ENCODE measurements at places on chromosomes 5 and 9. TPM values are rescaled to one million over a fixed set of nuclear protein-coding genes. Genes with fewer than 3 reads are reported as not detected.

PCDHGA11 gene
- polyA plus RNA-seq, result 0.75 TPM

CEMIP2 gene
- polyA plus RNA-seq, result 14.7 TPM

DMRT3 gene
- not detected for polyA plus RNA-seq

PCDHB6 gene
- 0.02 TPM for polyA plus RNA-seq

NIPAL4 gene
- 8.6 TPM for polyA plus RNA-seq

MPDZ gene
- polyA plus RNA-seq, result 3.7 TPM

GRCh38 chr9:98429613-98430012, 174.2 kb upstream of the TBC1D2 start:
- no peak for DNase-seq

DNA sequence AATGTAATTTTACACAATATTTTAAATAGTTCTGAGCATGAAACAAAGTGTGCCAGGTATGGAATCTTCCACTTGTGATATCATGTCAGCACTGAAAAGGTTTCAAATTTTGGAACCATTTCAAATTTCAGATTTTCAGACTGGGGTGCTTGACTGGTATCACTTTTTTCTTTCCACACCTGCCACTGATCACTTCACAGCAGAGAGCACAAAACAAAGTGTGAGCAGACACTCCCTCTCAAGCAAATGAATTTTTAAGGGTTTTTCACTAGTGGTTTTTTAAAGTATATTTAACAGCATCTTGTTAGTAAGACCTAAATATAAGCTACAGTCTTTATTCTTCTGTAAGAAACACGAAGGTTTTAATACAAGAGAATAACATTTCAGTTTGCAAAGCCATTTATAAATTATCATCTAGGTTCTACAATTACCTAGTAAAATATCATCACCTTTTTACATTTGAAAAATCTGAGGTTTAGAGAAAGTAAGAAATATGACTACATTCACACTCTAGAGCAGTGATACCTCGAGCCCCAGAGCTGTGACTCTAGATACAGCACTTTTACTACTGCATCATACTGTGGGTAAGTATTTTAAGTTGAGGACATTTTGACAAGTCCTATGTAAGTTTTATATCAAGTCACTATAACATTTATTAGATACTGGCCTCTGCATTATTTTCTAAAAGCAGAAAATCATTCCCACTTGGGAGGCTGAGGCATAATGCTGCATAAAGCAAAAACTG, 14.6 kb downstream of the GOLPH3 start:
- DNase-seq, result no peak

DNA sequence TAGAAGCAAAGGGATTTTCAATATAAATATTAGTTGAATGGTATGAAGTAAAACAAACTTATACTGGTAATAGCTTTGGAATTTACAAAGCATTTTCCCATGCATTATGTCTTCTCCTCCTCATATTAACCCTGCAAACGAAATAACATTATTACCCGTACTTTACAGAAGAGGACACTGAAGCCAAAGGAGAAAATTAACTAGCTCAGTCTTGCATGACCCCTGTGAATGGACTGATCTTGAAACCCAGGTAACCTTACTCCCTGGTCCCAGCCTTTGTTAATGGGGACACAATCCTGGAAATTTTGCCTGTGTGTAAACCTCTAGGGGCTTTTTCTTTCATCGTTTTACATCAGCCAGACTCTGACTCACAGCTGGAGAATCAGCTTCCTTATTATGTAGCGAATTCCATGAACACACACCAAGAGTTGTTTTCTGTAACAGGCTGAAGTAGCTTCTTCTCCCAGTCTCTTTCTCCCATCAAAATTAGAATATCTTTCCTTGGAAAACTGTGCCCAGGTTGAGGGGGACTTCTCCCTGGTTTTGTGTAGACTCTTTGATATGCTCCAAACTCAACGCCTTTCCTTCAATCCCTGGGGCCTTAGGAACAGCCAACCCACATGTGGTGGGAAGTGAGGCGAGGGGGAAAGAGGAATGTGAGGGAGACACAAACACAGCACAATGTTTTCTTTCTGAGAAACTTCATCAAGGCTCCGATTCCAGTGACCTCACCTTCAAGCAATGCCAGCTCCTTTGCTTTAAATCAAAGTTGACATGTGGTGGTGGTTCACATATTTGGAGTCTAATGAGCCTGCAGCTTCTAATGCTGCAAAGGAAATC, 480.9 kb upstream of the PAPPA start:
- DNase-seq, result peak; percentile 99

Data from foreskin keratinocyte (primary cell).